Neural crest cell (in vitro differentiated cells): ENCODE measurements at places on chromosomes 6 and 20. TPM values are rescaled to one million over a fixed set of nuclear protein-coding genes. Genes with fewer than 3 reads are reported as not detected.
A peak's percentile ranks its signal among the peaks of the same experiment; 100 is the strongest.

- no peak for DNase-seq
Observed at GRCh38 chr6:136181861-136182260, 68.2 kb downstream of the MTFR2 start.

DNA sequence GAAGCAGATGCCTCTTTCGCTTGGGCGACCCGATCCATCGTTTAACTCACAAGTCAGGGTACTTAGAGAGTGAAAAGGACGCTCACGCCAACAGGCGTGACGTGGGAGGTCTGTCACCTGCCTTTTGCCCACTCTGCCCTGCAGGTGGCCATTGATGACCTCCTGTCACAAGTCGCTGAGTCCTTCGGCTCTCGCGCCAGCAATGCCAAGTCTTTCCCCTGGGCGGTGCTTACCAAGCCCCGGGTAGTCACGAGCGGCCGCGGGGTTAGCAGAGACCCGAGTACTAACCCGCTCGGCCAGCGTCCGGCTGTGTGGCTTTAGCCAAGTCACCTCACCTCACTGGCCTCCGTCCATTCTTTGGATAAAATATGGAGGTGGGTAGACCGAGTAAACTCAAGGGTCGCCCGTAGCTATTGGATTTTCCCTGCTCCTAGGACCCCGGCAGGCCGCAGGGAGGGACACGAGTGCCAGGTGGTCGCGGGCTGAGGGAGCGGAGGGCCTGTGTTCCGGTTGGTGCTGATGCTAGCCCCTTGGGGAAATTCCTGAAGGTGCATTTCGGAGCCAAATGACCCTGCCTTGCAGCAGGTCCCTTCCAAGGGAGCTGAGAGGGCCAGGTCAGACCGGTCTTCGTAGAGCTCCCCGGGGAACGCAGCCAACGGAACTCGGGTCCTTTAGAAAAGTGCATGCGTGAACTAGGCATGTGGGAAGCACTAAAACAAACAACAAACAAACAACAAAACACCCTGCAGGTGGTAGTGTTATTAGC is 668 bp downstream of the PKIB start:
- peak; percentile 5 for DNase-seq

DNA sequence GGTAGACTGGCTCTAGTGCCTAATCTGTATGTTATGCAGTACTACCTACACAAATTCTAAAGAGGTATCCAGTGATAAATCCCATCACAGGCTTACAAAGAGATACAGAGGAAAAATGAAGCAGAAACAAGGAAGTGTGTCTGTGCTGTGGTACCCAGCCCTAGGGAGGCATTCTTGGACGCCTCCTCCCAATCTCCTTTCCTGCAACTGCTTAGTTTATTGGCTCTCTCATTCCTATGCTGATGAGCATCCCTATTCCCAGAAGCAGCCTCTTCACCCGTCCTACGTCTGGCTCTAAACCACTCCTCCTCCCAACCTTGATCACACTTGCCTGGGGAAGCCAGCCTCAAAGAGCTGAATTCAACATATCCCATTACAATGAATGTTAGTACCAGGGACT is 34.5 kb upstream of the TGM6 start:
- no peak for DNase-seq

DNA sequence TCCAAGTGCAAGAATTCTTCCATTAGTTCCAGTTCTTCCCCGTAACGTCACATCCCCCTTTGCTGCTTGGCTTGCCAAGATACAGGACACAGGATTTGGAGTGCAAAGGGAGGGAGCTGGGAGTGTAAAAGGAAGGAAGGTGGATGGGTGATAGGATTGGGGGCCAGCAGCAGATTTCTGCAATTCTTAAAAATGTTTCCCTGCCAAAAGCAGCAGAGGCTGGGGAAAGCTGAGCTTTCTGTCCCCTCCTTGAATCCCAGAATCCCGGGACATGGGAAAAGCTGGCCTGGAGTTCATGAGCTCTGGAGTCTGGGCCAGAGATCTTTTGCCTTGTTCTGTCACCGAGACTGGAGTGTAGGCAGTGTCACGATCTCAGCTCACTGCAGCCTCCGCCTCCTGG is 60.0 kb upstream of the EPB41L1 start:
- no peak for DNase-seq

GRCh38 chr20:11158589-11158988 is 484.8 kb upstream of the JAG1 start:
- DNase-seq, result no peak

DNA sequence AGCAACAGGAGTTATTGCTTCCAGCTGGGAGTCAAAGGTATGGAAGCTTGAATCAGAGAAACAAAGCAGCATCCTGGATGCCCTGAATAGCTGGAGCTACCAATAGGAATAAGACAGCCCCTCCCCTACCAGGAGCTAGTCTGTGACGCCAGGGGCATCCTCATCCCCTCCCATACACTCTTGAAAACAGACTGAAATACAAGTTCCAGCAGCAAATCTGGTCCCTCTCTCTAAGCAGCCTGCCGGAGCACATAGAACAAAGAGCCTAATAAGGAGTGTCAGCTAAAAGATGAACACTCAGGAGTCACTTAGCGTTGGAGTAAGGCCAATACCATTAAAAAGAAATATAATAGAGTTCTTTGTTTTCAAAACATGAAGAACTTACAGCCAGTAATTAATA is 25.6 kb downstream of the FILIP1 start:
- DNase-seq, result no peak

Gene RIPOR3
- total RNA-seq, result 0.43 and 0.44 TPM in 2 replicates
